ENCODE measurements at places on chromosomes 12 and 14.

DNA sequence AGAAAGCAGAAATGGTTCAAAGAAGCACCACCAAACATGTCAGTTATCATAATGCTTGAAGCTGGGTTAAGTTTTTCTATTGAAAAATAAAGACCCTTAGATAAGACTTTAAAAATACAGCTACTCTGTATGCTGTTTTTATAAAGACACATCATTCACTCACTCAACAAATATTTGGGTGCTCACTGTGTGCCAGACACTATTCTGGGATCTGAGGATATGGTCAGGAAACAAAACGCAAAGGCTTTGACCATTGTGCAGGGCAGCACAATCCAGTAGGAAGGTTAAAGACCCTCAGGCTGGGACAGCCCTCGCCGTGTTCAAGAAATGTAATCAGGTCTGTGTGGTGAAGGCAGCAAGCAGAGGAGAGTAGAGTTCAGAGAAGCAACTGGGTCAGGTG is 38.0 kb upstream of the DPY19L2 start:
- DNase-seq, result no peak

DNA sequence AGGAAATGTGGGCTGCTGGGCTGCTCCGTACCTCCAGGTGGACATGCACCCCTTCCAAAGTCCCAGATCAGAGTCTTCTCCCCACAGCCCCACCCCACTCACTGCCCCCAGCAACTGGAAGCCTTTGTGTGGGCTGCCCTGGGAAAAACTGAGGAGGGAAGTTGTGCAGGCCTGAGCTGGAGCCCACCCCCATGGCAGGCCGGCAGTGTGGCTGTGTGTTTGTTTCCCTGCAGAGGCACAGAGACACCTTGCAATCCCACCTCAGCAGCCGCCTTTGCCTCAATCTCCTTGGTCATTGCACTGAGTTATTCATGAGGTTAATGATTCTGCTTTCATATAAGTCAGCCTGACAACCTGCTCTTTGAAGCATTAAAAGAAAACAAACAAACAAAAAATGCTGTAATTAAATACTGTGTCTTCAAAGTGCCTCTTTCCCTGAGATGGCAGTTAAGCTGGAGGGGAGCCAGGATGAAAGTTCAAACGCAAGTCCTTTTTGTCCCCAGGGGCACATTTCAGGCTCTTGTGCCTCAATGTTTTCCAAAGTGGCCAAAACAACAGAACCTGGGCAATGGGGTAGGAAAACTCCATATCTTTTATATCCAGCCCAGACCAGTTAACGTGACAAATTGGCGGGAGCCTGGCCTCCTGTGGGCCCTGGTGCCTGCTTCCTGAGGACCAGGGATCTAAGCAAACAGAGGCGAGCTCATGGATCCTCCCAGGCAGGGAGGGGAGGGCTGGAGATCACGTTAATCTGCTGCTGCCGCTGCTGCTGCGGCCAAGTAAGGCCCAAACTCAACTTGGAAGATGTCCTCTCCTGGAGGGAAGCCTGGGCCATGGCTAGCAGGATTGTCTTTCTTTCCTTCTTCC is 51.9 kb upstream of the TSPAN11 start:
- DNase-seq, result no peak

GRCh38 chr12:116708826-116709756 is 28.8 kb downstream of the SPRING1 start:
- DNase-seq, result peak; percentile 46

- no peak for DNase-seq
Observed at GRCh38 chr14:85873006-85873405, 343.1 kb downstream of the FLRT2 start.

DNA sequence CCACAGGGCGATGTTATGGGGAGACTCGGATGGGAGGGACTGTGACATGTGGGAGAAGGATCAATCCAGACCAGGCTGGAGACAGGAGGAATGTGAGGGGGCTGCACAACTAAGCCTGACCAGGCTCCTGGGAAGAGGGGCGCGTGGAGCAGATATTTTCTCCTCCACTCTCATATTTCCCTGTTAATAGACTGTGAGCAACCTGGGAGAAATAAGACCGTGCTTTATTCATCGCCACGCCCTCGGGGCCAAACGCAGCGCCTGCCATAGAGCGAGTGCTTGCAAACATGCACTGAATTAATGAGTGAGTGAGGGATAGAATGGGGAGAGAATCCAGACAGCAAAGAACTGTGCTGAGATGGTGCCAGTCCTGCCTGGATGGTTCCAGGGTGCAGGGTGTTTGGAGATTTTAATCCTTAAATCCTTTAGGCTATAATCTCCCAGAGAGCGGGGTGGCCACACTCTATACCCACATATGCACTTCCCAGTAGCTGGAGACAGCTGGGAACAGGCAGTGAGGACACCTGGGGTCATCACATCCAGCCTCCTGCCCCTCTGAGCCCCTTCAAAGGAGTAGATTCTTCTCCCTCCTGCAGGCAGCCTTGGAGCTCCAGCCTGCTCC is 13.6 kb upstream of the FAIM2 start:
- DNase-seq, result no peak

GRCh38 chr14:82667501-82667900 is 1133.8 kb upstream of the SEL1L start:
- no peak for DNase-seq

DNA sequence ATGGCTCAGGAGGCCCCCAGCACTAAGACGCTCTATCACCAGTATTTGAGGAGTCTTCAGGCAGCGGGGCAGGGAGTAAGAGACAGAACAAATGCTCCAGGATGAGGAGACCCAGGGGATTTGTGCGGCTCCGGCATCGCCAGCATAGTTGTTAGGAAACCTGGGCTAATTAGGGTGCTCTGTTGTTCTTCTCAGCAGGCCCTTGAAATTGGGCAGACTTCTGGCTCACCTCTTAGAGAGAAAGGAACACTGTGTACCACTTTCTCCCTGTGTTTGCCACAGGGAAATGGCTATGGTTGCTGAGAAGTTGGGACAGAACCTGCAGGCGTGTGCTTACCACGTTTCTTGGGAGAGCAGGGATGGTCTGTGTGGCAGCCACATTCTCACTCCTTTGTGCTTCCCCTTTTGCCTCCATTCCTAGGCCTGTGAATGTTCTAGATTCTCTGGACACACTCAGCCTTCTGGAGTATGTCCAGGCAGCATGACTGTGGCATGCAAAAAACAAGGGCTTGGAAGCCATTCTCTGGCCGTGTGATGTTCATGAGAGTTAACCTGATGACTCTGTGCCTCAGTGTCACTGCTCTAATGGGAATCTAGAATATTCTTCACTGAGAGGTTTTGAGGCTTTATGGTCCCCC is 109.0 kb downstream of the CHST11 start:
- no peak for DNase-seq

- DNase-seq, result no peak
Observed at GRCh38 chr14:95577067-95577800, 42.4 kb downstream of the GLRX5 start.

- DNase-seq, result no peak
Observed at GRCh38 chr14:100159094-100159864, at the start of gene DEGS2. Gene DEGS2, minus strand, starts transcription at chr14:100159645. Its CDS starts 58 bp downstream, at chr14:100159587.

GRCh38 chr14:35344107-35344807 is 52.1 kb downstream of the PSMA6 start:
- DNase-seq, result no peak

- no peak for DNase-seq
Observed at GRCh38 chr12:38137716-38138115, 178.9 kb upstream of the ALG10B start.

GRCh38 chr12:79267580-79267979 is 403.0 kb downstream of the SYT1 start:
- no peak for DNase-seq

DNA sequence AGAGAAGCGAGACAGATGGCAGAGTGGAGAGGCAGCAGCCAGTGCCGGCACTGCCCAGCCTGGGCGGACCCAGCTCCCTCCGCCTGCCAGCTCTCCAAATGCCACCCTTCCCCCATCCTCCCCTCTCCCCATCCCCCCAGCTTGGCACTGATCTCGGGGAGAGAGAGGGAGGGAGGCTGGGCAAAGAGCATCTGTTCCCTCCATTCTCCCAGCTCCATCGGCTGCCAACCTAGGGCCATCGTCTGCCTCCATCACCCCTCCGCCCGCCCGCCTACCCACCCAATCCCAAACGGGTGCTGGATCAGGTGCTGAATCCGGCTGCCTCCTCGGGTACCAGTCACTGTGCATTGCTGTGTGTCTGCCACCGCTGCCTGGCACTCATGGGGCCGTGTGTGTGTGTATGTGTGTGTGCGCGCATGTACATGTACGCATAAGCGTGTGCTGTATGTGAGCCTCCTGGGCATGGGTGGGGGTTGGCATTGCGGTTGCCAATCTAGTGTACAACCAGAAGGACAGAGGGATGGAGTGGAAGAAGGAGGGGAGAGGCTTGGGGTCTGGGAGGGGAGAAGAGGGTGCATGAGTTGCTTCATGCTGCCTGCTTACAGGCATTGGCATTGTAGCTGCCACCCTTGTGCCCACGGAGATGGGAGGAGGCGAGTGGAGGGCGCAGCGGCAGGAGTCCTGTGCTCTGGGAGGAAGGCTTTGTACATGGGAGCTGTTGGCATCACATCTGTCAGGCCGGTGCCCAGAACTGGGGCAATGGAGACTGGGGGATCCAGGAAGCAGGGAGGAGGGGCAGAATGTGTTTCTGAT is 38.4 kb downstream of the ZFHX2 start:
- DNase-seq, result no peak

GRCh38 chr14:32081901-32082300 is 4.8 kb downstream of the ARHGAP5 start:
- DNase-seq, result no peak

- no peak for DNase-seq
Observed at GRCh38 chr12:59076622-59077021, 156.3 kb upstream of the LRIG3 start.

DNA sequence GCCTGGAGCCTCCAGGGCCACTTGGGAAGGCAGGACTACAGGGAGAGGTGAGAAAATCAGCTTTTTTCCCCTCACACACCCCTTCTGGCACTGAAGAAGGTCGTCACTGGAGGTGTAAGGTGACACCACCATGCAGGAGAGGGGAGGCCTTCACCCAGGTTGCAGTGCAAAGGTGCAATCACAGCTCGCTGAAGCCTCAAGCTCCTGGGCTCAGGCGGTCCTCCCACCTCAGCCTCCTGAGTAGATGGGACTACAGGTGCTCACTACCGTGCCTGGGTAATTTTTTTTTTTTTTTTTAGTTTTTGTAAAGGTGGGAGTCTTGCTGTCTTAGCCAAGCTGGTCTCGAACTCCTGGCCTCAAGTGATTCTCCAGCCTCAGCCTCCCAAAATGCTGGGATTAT is 93.6 kb downstream of the TNFAIP2 start:
- DNase-seq, result no peak

GRCh38 chr12:103334466-103334865 is 161.3 kb downstream of the C12orf42 start:
- DNase-seq, result no peak

- no peak for DNase-seq
Observed at GRCh38 chr12:97639702-97640101, 177.1 kb downstream of the RMST start.

DNA sequence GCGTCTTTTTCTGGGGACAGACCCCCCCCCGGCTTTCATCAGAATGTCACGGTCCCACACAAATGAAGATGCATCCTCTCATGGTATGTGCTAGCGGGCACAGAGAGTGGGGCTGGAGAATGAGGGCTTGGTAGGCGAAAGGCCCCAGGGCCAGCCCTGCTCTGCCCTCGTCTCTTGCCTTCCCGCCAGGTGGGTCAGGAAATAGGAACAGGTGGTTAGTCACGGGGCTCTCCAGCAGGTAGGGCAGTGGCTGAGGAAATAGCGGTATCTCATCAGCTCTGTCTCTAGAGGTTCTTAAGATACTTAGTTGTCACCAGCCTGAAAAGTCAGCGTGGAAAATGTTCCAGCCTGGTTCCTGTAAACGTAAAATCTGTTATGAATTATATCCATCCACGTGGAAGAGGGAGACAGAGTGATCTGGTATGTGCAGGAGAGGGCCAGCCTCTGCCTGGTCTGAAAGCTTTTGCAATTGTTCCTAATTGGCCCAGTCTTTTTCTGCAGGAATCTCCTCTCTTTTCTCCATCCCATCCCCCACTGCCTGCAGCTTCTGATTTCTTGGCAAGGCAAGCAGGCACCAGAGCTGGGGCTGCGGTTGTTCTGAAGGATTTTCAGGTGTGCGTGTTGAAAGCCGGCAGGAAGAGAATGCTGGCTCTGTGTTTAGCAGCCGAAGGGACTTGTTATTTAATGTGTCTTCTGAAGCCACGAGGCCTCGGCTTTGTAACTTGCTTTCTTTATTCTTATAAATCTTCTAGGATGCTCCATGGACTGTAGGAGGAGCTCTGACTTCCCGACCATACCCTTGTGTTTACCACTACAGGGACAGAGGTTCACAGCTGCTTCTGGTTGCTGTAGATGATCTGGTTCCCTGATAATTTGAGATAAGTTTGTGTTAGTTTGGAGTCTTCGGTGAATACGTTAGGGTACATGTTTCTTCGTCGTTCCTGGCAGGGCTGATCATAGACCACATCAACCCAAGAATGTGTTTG is 131.1 kb downstream of the CACNA1C start:
- DNase-seq, result no peak

GRCh38 chr12:13173012-13173932 is 23.3 kb upstream of the EMP1 start:
- peak; percentile 93 for DNase-seq

- no peak for DNase-seq
Observed at GRCh38 chr14:77406718-77407117, 16.6 kb downstream of the NOXRED1 start.

- no peak for DNase-seq
Observed at GRCh38 chr14:56122301-56122700, 4.1 kb downstream of the PELI2 start.

DNA sequence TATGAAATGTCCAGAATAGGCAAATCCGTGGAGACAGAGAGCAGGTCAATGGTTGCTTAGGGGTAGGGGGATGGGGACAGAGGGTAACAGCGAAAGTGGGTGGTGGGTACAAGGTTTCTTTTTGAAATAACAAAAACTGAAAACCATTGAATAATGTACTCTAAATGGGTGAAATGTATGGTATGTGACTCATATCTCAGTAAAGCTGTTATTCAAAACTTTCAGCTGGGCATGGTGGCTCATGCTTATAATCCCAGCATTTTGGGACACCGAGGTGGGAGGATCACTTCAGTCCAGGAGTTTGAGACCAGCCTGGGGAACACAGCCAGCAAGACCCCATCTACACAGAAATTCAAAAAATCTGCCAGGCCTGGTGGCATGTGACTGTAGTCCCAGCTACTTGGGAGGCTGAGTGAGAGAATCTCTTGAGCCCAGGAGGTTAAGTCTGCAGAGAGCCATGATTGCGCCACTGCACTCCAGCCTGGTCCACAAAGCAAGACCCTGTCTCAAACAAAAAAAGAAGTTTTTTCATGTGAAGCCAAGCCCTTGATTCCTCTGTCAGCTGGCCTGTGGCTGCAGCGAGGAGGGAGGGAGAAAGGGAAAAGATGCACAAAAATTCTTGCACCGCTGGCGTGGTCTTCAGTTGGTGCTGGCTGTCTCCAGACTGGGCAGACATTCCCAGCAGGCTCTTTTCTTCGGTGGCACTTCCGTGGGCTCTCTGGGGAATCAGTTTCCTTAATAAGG is 248.2 kb downstream of the SLC41A2 start:
- DNase-seq, result no peak
